CD4-positive, alpha-beta T cell treated with Interleukin-1 beta for 1 hour (primary cell): ENCODE measurements at places on chromosomes 6 and 20.

- DNase-seq: no peak
Measured at GRCh38 chr6:126210398-126211075, 129.4 kb upstream of the CENPW start.

DNA sequence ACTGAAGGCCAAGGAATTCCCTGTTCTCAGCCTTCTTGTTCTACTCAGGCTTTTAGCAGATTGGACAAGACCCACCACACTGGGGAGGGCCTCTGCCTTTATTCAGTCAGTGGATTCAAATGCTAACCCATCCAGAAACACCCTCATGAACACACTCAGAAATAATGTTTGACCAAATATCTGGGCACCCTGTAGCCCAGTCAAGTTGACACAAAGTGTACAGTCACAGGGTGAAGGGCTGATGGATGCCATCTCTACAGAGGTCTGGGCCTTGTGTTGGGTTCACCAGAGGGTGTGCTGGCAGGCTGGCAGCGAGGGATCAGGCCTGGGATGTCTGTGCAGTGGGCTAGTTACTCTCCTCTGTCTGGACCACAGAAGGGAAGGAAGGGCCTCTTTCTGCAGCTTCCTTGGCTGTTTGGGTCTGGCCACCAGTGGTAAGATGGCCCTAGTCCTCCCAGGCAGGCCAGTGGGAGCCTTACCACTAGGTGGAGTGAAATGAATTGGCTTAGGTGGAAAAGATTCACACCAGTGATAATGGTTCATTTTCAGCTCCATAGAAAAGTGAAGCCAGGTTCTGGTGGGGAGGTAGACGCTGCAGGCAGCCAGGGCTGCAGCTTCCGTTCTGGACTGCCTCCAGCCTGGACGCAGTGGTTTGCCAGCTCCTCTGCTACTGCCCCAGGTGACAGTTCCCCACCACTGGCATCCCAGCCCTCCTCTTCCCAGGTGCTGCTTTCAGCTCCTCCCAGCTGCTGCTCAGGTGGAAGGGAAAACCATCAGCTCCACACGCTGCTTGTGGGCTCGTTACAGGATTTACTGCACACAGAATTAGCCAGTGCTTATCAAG is 9.2 kb downstream of the TUBB2A start:
- DNase-seq: no peak

- DNase-seq: no peak
Measured at GRCh38 chr6:102417368-102417998, 1024.0 kb downstream of the GRIK2 start.

DNA sequence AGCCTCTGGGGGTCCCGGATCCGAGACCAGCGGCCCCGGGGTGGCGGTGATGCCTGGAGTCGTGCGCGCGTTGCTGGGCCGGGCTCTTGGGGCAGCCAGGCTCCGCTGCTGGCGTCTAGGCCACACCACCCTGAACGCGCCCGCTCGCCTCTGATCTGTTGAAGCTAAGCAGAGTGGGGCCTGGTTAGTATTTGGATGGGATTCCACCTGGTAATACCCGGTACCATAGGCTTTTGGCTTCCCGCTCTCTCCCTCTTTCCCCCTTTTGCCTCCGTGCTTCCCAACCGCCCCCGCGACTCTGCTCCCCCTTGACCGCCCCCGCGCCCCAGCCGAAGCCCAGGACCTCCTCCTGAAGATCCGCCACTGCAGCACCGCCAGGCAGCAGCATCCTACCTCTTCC is 1383.5 kb upstream of the DEFB115 start:
- no peak for DNase-seq

- no peak for DNase-seq
Measured at GRCh38 chr6:106110164-106110826, 24.2 kb downstream of the PRDM1 start.

DNA sequence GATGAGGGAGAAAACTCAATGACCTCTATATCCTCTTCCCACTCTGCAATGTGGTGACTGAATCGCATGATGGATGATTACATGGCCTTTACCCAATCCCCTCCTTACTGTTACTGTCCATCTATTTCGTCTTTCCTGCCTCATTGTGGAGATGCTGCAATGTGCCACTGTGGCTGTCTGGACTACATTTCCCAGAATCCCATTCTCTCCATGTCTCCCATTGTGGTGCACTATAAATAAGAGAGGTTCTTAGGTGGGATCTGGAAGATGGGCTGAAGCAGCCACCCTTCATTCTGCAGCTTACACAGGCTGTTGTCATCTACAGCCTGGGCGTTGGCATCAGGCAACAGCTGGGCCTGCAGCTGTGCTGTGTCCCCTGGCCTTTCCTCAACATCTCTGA is 233.6 kb downstream of the PRKN start:
- DNase-seq: no peak

DNA sequence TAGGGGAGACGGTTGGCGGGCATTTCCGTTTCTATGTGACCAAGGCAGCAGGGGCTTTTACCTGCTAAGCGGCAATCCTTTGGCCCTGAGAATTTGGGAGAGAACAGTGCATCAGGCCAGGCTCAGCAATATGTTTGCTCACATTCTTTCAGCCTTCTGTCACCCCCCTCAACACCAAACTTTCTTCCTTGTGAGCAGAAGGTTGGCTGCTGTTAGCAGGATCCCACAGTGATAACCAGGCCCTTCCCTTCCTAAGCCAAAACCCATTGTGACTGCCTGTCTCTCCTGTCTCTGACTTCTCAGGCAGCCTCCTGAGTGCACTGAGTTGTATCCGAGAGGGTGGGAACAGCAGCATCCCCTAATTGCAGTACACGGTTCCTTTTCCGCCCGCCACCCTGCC is 43.7 kb downstream of the STK35 start:
- DNase-seq: no peak

GRCh38 chr6:17705778-17706579 is 746 bp downstream of the NUP153 start:
- peak; percentile 91 for DNase-seq

DNA sequence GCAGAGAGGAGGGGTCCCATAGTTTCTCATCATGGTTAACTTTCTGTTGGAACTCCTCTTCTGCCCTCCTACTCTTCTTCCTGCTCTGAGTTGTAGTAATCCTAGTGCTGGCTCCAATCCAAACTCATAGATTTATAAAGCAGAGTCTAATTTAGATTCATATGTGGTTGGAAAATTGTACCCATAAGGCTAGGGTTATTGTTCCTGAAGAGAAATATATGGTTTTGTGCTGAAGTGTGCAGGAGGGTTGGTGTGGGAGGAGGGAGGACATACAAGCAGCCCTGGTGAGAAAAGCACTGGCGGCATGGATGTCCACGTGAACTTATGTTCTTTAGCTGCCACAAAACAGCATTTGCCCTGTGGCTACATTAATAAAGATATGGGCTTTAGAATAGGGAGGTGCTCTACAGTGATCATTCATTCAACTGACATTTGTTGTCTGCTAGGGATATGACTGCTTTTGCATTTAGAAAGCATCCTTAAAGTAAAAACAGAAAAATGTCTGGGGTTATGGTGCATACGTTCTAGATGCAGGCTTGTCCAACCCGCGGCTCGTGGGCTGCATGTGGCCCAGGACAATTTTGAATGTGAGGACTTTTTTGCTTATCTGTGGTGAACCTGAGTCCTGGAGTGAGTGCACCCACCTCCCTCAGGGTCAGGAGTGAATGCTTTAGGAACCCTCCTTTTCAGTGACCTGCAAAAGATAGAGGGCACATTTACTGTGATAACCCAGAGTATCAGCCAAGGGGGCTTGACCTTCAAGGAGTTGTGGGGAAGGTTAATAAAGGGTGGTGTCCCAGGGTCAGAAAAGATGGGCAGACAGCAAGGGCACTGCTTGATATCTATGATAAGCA is 4.1 kb downstream of the HLA-A start:
- peak; percentile 33 for DNase-seq

DNA sequence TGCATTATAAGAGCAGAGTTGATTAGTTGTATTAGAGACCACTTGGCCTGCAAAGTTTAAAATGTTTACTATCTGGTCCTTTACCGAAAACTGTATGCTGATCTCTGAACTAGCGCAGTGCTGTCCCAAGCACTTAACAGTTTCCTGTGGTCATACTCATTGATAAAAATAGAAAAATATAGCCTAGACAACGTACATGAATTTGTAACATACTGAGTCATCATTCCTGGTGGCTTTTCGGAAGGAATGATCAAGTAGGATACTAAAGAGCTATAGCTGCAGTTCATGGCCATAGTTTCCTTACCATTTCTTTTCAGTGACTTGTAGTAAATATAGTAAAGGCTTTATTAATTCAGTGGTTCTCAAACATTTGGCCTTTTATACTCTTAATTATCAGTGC is 18.4 kb downstream of the TTK start:
- DNase-seq: no peak

GRCh38 chr6:42441697-42442081 is 10.0 kb downstream of the TRERF1 start:
- no peak for DNase-seq
